ENCODE measurements at places on chromosomes 2 and 18.

- DNase-seq: no peak
Observed at GRCh38 chr2:64140665-64141200, 3.5 kb downstream of the PELI1 start.

- no peak for DNase-seq
Observed at GRCh38 chr2:36915627-36916026, 50.7 kb downstream of the STRN start.

- no peak for DNase-seq
Observed at GRCh38 chr2:175310813-175311504, 129.4 kb upstream of the ATP5MC3 start.

DNA sequence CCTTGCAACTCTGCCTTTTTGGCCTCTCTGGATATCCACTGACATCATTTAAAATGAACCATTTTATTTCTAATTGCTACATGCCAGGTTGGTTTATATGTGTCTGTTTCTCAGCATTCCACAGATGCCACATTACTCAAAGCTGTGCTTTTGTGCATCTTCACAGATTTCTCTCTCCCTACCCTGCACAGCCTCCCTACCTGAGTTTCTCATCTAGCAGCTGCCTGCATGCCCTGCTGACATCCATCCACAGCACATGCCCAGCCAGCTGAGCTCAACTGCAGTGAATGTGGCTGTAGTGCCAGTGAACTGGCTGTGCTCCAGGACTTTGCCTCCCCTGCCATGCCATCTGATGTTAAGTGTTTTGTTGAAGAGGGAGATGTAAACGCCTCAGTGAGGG, 44.5 kb downstream of the PKP4 start:
- no peak for DNase-seq

DNA sequence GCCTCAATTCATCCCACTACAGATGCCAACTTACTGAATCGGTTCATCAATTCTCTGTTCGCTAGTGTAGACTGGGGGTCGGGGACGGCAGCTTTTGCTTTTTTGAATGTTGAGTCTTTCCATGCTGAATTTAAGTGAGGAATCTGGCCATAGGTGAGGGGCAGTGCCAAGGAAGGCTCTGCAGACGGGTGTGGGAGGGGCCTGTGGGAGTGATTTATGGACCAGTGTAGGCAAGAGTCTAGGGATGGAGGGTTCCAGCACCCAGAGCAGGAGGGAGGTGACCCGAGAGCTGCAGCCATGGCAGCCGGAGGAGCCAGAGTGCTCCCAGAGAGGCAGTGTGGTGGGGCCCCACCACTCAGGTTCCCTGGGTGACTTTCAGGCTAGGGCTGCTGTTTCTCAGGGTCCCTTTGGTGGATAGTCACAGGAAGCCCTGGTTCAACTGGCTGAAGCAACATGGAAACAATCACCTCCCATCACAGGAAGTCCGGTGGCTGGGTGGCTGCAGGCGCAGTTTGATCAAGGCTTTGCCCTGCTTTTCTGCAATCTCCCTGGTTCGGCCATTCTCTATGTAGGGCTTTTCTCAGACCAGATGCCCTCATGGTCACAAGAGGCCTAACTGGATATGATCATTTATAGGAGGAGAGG, 16.9 kb upstream of the TEX44 start:
- DNase-seq: no peak

DNA sequence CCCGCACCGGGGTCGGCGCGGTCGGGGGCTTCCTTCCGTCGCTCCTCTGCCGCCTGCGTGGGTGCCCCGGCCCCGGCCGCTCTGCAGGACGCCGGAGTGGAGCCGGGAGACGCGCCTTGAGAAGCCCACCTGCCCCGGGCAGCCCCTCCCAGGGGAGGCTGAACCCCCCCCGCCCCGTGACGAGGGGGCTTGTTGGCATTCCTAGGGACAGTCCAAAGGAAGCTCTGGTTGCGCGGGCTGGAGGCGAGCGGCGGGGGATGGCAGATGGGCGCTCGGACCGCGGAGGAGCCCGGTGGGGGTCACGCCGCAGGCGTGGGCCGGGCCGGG, 133.5 kb upstream of the MGAT5 start:
- DNase-seq: no peak

DNA sequence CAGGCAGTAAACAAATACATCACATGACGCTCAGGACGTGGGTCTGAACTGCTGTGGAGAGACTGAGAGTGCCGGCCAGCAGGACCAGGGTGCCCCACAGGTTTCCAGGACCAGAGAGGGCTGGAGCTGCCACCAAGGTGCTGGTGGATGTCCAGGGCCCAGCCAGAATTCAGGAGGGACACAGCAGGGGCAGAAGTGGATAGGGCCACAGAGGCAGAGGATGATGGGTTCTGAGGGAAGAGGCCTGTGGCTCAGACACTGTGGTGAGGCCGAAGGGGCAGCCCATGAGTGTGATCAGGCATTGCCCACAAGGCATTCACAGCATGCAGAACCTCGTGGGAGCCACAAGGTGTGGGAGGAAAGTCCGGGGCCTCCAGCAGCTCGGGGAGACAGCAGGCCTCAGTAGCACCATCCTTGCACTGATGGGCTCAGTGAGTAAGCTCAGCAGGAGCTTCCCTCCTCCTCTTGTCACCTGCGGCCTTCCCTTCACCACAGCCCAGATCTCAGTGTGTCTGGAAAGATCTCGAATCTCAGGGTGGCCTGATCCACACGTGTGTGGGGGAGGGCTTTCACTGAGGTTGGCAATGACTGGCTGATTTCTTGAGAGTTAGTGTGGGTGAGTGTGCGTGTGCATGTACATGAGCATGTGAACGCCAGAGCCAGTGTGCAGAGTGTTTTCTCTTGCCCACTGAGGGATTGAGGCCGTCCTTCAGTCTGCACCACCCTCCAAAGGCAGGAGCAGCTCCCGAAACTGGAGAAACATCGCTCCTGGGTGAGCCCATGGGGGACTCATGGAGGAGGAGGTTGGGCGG, 181.8 kb upstream of the RAB6C start:
- DNase-seq: no peak

- DNase-seq: no peak
Observed at GRCh38 chr2:122233372-122233771, 477.9 kb downstream of the TSN start.

DNA sequence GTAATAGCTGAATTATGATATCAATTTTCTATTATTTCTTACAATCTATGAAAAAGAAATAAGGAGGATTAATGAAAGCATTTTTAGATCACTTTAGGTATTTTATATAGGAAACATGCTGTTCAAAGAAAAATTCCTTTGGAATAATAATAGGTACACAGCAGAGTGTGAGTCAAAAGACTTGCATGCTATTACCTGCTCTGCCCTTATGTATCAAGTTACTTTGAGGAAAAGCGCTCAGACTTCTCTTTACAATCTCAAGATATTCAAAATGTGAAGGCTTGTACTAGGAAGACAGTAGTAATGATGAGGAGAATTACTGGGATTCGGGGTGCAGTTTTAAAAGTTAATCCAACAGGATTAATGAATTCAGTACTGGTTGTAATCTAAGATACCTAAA, 29.1 kb upstream of the RNU4ATAC start:
- no peak for DNase-seq

GRCh38 chr2:183186296-183186695, 62.1 kb downstream of the NUP35 start:
- no peak for DNase-seq

GRCh38 chr2:109466674-109467575, 146.8 kb downstream of the SEPTIN10 start:
- no peak for DNase-seq

GRCh38 chr18:23487738-23488570, 15.4 kb upstream of the RMC1 start:
- DNase-seq: peak; percentile 15

GRCh38 chr18:36533446-36534153, 236.1 kb downstream of the FHOD3 start:
- DNase-seq: no peak

DNA sequence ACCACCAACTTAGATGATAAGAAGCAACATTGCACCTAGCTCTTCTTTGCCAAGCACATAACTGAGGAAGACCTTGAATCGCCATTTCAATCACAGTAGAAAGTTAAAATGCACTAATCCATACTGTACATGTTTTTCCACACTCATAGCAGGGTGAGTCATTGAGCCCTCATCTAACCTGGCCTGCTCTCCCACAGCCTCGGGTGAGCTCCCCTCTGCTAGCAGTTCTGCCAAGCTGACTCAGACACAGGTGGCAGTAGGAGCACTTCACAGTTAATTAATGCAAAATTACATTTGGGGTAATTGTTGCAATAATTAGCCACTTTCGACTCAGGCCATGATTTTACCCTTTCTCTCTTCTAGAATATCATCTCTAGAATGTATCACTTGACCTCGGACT, 1632.8 kb upstream of the CELF4 start:
- peak; percentile 49 for DNase-seq

DNA sequence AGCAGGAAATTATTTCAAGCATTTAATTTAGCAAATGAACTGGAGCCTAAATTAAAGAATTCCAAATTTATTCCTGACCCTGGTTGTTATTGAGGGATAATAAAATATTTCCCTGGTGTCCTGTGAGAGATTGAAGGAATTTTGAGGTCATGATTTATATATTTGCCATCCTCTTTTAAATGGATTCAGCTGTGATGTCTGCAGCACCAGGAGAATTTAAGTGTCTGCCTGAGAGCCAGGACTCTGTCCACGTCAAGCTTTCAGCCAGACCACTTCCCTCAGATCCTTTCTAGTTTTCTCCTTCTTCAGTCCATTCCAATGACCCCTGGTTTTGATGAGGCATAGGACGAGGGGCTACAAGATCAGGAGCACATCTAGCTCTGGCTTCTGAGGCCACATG, 59.9 kb downstream of the INO80C start:
- DNase-seq: no peak

GRCh38 chr18:3857544-3857943, 407.6 kb downstream of the TGIF1 start:
- DNase-seq: no peak

GRCh38 chr2:64787698-64788097, 134.0 kb upstream of the SERTAD2 start:
- no peak for DNase-seq

DNA sequence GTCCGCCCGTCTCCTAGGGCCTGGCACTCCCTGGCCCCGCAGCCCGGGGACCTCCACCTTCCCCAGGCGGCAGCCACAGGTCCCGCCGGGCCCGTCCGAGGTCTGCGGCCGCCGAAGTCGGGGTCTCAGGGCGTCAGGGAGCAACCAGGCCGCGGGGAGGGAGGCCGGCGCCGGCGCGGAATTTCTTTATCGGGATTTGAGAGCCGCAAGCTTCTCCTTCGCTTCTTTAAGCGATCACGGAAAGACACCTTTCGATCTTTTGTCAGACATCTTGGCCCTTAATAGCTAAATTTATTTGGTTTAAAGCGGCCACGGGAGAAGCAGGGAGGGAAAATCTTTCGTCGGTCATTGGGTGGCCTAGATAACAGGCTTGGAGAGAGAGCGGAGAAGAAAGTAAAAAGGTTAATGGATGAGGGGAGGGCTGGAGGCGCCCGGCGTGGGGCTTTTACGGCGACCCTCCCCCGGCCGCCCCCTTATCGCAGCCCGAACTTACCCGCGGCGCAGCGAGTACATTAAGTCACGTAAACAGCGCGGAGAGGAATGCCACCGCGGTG, 4.3 kb upstream of the GATA6 start:
- DNase-seq: peak; percentile 25

GRCh38 chr2:235901243-235901642, 266.9 kb downstream of the GBX2 start:
- no peak for DNase-seq

GRCh38 chr2:135792401-135793150, 44.4 kb downstream of the LCT start:
- DNase-seq: no peak

DNA sequence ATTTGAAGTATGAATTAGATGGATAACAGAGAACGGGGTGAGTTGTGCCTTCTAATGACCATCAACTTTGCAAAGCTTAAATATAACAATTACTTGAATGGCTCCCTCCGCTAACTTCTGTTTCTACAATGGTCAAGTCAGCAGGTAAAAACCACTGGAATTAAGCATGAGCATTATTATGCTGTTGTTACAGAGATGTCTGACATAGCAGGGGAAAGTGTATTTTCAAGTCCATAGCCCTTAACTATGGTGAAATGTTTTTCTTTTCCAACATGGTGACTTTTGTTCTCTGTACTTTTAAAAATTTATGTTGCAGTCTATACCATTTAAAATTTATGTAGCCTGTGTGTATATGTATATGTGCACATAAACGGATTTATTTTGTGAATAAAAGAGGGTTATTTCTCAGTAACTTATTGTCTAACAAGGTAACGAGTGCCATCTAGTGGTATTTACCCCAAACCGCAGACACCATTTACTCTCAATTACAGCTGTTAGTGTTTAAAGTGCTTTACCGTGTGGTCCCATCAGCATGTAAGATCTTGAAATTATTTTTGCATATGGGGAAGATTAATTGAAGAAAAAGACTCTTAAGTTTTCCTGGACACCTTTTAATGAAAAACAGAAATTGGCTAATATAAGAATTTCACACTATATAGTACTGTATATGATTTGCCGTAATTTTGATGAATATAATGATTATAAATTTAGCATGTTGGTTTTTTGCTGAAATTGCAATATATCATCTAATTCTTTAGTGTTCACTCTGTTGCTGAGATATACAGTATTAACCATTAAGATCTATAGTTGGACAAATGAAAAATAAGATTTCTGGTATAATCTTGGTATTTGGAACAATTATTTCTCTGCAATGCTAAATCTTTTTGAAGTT, 78.2 kb downstream of the UBE2E3 start:
- DNase-seq: peak; percentile 41

- DNase-seq: peak; percentile 47
Observed at GRCh38 chr2:237702441-237703391, 75.3 kb downstream of the LRRFIP1 start.

GRCh38 chr2:40168546-40168945, 283.3 kb downstream of the SLC8A1 start:
- no peak for DNase-seq

- peak; percentile 61 for DNase-seq
Observed at GRCh38 chr18:59900222-59901128, 679 bp downstream of the PMAIP1 start.

- DNase-seq: no peak
Observed at GRCh38 chr2:216974321-216975302, 114.7 kb upstream of the TNP1 start.

DNA sequence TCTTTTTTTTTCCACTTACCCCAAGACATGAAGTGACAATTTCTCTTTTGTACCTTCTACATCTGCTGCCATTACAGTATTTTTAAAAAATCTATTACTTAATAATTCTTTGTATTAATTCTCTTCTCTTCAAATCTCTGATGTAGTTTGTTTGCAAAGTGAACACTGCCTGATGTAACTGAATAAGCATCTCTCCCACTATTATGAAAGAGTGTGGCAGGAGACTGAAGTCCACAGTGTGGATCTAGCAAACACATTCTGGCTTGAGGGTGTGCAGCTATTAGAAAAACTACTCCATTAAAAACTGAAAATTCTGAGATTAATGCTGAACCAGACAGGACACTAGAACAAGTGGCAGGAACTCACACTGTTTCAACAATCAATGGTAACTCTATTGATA, 5.0 kb upstream of the SERPINB8 start:
- DNase-seq: no peak

GRCh38 chr2:7358865-7359447, 441.7 kb downstream of the RNF144A start:
- DNase-seq: no peak

Data from Calu3 (cell line).